Gastrocnemius medialis (tissue), 4 donors: ENCODE measurements at places on chromosomes 3 and 15. TPM values are rescaled to one million over a fixed set of nuclear protein-coding genes. Genes with fewer than 3 reads are reported as not detected.

DNA sequence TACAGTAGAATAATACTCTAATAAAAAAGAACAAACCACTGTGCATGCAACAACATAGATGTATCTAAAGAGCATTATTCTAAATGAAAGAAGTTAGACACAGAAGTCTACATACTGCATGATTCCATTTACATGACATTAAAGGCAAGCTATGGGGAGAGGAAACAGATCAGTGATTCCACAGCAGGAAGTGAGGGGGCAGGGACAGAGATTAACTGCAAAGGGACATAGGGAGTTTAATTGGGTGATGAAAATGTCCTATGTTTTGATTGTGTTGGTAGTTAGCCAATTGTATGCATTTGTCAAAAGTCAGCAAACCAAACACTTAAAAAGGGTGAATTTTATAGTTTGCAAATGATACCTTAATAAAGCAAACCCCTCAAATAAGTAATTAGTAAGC, 13.8 kb downstream of the CRYGS start:
- DNase-seq: no peak

- no peak for DNase-seq
Observed at GRCh38 chr15:57994221-57995049, 71.1 kb downstream of the ALDH1A2 start.

GRCh38 chr3:106022913-106023312, 154.1 kb upstream of the CBLB start:
- DNase-seq: no peak

DNA sequence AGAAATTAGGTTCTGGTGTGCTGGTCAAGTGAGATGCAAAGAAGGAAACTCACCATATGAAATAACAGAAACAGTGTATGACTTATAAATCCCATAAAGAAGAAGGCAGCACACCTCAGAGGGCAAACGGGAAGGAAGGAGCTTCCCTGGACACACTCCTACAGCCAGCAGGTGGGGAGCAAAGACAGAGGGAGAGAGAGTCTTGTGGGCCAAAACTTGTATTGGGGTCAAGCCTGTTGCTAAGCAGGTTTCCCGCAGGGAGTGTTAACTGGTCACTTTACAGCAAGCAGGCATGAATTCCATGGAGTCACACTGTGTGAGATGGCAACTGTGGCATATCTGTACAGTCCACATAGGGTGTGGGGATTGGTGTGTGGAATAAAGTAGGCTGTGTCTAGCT, 222.9 kb upstream of the NDN start:
- DNase-seq: no peak

DNA sequence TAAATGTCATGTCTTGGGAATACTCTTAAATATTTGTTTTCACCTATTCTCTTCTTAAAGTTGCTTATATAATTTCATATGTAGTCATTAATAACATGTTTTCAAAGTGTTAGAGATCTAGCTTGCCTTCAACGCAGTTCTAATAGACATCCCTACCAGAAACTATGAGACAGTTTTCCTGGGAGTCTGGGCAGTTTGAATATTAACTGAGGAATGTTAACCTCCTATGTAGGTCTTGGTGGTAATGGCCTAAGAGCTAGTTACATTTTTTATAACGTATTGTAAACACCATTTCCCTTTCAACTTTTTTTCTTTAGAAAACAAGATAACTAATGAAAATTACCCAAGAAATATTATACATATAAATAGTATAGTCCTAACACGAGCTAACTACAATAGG, 328.2 kb downstream of the TIGIT start:
- no peak for DNase-seq

- no peak for DNase-seq
Observed at GRCh38 chr15:59457103-59457502, 19.1 kb downstream of the FAM81A start.

DNA sequence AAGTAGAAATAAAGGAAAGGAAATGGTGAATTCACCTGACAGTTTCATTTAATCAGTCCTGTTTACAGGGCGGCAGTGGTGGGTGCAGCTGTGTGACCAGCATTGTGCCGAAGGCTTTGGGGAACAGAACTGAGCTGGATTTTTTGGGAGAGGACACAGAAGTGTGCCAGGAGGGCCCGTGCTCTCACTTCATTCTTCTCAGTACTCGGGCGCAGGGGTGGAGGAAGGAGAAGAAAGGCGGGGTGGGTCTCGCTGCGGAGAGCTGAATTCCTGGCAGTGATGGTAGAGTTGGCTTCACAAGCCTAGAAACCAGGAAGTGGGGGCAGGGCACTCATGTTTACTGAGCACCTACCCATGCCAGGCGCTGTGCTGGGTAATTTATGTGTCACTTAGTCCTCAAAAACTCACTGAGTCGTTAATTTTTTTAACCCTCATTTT, 64.6 kb downstream of the CRTC3 start:
- peak; percentile 75 for DNase-seq

- DNase-seq: no peak
Observed at GRCh38 chr15:54810496-54810895, 386.2 kb downstream of the RSL24D1 start.

GRCh38 chr3:62676689-62677271, 198.4 kb downstream of the CADPS start:
- DNase-seq: no peak

DNA sequence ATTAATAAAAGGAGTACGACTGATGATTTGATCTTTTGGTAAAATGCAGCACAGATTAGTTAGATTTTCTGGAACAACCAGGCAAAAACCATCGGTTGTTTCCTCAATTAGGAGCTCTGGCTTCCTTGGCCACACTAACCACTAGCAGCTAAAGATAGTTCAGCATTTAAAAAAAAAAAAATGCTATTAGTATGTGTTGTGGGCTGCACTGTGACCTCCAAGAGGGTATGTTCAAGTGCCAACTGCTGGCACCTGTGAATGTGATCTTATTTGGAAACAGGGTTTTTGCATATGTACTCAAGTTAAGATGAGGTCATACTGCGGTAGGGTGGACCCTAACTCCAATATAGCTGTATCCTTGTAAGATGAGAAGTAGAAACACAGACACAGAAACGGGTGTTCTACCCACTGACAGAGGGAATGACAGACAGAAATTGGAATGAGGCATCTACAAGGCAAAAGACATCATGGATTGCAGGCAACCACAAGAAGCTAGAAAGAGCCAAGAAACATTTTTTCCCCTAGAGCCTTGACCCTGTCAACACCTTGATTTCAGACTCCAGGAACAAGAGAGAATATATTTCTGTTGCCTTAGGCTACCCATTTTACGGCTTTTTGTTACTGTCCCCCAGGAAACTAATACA, 534.6 kb upstream of the ROBO2 start:
- DNase-seq: no peak

- DNase-seq: no peak
Observed at GRCh38 chr3:188701485-188701969, 470.2 kb upstream of the TPRG1 start.

DNA sequence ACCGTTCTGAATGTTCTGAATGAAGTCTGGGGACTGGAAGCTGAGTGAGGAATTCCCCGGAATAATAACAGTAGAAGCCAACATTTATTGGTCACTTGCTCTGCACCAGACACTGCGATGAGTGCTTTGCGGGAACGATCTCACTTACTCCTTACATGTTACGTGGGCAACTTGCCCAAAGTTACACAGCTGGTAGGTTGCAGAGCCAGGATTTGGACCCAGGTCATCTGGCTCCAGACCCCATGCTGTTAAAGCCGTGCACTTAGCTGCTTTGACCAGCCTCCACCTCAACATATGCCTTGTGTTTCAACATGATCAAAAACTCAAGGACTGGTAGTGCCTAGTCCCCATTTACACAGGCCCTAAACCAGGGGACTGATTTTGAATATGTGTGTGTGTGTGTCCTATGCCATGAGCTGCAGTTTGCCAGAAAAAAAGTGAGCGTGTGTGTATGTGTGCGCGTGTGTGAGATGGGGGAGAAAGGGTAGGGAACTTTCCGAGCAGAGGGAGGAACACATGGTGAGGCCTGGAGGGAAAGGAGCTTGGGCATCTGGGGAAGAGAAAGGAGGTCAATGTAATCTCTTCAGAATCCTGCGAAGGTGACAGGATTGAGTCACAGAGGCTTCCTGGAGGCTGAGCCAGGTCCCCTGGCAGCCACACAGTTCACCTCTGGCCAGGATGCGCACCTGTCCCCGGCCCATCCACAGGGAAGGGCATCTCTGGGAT, 28.9 kb downstream of the LINGO1 start:
- no peak for DNase-seq

DNA sequence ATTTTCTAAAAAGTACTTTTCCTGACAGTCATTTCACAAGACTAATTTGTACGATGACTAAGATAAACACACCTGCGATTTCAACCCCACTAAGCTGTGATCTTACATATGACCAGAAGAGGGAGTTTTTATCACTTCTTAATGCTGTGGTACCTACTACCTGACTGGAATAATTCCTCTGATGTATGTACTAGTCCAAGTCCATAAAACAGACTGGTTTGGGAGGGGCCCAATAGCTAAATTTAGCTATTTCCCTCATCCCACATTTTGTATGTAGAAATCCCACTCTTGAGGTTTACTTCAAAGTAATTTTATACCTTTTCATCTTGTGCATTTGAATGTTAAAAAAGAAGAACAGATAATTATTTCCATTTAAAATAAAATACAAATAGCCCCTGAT, 49.7 kb upstream of the SCAANT1 start:
- DNase-seq: peak; percentile 6

GRCh38 chr3:71497971-71498444, 85.5 kb downstream of the FOXP1 start:
- no peak for DNase-seq

DNA sequence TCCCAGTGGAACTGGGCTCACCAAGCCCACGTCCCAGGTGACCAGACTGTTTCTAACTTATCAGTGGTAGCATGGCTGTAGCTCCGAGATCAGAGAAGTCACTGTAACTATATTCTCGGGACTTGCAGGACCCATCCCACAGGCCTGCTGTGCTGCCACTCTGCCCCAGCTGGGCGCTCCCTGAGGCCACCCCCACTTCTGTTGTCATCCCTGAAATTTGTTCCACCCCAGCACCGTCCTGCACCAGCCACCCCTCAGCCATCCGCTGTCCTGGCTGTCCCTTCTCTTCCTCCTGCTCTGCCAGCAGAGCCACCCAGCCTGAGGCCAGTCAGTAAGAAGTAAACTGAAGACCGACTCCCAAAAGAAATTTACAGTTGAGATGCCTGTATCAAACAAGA, 33.0 kb upstream of the VILL start:
- no peak for DNase-seq

DNA sequence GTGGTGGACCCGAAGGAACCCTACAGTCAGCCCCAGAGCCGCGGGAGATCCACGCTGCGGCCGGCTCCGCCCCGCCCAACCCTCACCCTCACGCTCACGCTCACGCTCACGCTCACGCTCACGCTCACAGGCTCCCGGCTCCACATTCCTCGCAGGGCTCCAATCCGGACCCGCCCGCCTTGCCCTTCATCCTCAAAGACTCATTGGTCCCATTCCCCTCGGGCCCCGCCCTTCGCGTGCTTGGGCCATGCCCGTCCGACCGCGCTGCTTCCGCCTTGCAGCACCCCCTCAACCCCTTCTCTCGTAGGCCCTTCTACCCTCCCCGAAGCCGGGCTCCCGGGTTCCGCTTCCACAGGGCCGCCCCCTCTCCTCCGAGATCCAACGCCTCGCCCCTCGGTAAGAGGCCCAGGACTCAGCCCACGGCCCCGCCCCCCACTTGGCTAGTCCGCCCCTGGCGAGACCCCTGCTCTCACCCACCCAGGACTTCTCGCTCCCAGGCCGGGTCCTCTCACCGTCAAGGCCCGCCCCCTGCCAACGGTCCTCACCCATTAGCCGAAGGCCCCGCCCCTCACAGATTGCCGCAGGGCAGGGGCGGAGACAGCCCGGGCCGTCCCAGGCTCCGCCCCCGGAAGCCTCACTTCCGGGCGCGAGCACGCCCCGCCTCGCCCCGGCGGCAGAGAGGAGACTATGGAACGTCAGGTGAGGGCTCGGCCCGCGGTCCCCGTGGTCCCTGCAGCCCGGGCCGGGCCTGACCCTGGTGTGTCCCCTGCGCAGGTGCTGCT, at the start of gene APEH:
Gene APEH (plus strand): TSS at position 637 of the 782 bp plus-strand sequence. CDS start 51 bp downstream, at position 688.
- peak; percentile 93 for DNase-seq

DNA sequence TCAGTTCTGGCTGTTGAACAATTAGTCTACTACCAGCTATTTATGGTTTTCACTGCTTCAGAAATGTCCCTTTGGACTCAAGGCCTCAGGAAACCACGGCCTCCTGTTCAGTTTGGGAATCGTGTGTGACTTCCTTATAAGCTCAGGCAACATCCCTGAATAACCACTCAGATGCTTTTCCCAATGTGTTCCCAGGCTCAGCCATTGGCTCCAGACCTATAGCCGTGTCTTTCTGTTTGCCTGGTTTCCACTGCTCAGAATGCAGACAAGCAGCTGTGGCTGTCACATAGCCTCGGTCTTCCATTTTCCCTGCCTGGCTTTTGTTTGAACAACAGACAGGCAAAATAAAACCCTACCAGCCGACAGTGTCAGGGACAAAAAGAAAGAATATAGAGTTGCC, 63.2 kb upstream of the ATP2B2 start:
- no peak for DNase-seq

GRCh38 chr15:75725719-75726607, 13.3 kb upstream of the CSPG4 start:
- DNase-seq: peak; percentile 5

- DNase-seq: no peak
Observed at GRCh38 chr3:14175383-14176037, 2.9 kb downstream of the XPC start.

GRCh38 chr3:198093112-198093679, 133.2 kb downstream of the LMLN start:
- no peak for DNase-seq

DNA sequence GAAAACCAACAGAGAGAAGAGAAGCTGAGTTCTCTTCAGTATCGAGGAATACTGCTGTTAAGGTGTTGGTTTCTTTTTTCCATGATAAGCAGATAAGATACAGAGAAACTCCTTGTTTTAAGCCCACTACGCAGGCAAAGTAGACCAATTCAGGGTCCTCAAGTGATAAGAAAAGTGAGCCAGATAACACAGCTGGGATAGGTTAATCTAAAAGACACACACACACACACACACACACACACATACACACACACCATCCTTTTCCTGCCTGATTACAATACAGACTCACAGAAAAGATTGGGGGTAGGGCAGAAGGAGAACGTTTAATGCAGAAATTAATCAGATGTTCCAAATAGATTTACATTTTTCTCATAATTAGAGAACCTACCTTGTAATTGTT, 6.5 kb upstream of the PHLDB2 start:
- no peak for DNase-seq

- no peak for DNase-seq
Observed at GRCh38 chr3:110589341-110589740, 482.3 kb upstream of the NECTIN3 start.

GRCh38 chr3:126556637-126557414, 1.9 kb downstream of the C3orf22 start:
- DNase-seq: no peak

Gene CFAP92
- total RNA-seq: 0.34 TPM

Gene NRG4
- total RNA-seq: 2.0 TPM

Gene GFM1
- total RNA-seq: 52.6 TPM

Gene GPR149
- not detected for total RNA-seq

Gene OR5H2
- not detected for total RNA-seq

Gene BFSP2
- not detected for total RNA-seq

Gene RTP1
- not detected for total RNA-seq

Gene CLDN18
- total RNA-seq: not detected

Gene DLL4
- total RNA-seq: 15.7 TPM

Gene TTLL13
- total RNA-seq: not detected

Gene EMC7
- 36.6 TPM for total RNA-seq
